Lung (tissue), 17 donors: ENCODE measurements at places on chromosomes 1 and 21. TPM values are rescaled to one million over a fixed set of nuclear protein-coding genes. Genes with fewer than 3 reads are reported as not detected.

The C1orf87 gene
- total RNA-seq, result 10.4 TPM

The USP33 gene
- 171 TPM for total RNA-seq

- no peak for DNase-seq
Measured at GRCh38 chr1:33724348-33724747, 139.5 kb upstream of the HMGB4 start.

- DNase-seq, result peak; percentile 40
Measured at GRCh38 chr1:24294716-24295371, 24.3 kb upstream of the GRHL3 start.

The ST6GALNAC3 gene
- 15.9 TPM for total RNA-seq

DNA sequence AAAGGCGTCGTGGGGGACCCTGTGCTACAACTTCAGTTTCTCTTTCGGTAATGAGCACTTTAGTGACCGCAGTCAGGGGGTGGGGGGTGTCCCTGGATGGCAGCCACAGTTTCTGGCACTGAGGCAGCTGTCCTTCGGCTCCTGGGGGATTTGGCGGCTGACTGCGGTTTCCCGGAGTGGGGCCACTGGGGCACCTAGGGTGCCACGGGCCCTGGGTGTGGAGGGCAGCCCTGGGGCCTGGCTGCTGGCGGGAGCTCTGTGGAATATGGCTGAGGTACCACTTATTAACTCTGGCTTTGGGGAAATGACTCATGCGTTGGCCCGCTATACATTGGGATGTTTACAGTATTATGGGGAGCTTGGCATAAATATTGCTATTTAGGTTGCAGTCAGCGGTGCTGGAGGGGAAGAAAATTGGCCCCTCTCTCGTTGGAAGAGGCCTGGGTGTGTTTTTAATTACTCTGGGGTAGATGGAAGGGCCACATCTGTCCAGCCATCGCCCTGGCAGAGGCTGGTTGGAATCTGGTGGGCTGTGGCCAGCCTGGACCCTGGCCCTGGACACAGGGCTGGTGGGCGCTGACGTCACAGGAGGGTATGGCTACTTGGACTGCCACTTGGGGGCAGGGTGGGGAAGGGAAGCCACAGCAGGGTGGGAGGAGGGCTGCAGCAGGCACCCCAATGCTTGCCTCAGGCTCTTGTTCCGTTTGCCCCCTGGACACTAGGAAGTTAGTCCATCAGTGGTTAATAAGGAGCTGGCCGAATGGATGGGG lies 2.0 kb downstream of the EPHB2 start:
- peak; percentile 88 for DNase-seq

GRCh38 chr1:154819628-154820590 lies 50.2 kb downstream of the KCNN3 start:
- DNase-seq, result no peak

- DNase-seq, result peak; percentile 57
Measured at GRCh38 chr1:231162297-231162969, 575 bp downstream of the TRIM67 start.

The FPGT gene
- total RNA-seq, result 21.0 TPM

DNA sequence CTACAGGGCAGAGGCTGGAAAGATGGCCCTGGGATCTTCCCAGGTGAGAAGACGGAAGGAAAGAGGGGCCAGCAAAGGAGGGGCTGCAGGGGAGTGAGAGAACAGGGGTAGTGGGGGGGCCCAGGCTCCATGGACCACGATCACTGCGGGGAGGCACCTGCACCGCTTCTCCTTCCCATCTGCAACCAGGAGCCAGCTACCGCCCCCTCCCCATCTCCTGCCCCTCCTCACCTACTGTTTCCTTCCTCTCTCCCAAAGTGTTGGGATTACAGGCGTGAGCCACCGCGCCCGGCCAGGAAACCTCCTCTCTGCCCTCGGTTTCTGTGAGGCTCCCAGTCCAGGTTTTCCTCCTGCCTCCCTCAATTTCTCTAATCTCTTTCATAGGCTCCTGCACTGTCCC lies 19.4 kb downstream of the KIAA2013 start:
- DNase-seq, result no peak

The PDZK1IP1 gene
- total RNA-seq, result 72.6 TPM

- no peak for DNase-seq
Measured at GRCh38 chr1:2911421-2912178, 109.7 kb upstream of the ACTRT2 start.

DNA sequence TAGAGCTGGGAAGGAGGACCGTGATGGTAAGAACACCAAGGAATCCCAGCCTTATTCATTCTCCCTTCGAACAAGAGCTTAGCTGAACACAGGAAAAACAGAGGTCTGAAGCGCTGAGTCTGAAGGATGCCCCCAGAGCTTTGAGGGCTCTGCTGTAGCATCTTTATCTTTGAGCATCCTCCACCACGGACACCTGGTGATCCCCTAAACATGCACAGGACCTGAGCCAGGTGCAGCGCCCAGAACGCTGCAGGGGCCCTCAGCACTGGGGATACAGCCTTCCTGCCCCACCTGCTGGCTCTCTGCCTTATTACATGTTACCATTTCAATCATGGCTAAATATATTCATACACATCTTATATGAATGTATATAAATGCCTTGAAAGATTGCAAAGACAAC lies 7.7 kb upstream of the GPATCH4 start:
- no peak for DNase-seq

The NCAM2 gene
- 9.0 TPM for total RNA-seq

DNA sequence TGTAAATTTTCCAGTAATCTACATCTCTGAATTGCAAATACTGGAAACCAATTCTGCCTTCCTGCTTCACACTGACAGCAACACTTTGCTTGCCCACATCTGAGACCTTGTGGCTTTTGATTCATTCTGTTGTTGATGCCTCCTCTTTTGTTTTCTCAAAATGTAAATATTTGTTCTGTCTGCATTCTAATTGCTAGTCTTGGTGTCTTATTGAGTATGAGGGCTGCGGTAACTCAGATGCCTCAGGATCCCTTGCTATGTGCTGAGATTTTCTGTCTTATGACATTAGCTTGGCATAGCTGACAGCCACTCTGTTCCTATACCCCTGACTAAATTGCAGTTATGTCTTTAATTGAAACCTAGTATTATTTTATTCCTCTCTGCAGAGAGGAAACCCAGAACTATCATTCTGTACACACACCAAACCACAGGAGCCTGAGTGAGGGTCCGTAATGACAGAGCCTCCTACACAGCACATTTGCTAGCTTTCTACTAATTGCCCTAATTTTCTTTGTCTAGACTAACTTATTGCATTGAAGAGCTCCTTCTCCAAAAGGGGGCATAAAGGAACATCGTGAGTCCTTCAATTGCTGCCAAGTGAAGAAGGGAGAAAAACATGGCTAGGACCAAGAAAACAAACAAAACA lies 72.1 kb downstream of the GREM2 start:
- no peak for DNase-seq

The AKR7A3 gene
- total RNA-seq, result 0.74 TPM

DNA sequence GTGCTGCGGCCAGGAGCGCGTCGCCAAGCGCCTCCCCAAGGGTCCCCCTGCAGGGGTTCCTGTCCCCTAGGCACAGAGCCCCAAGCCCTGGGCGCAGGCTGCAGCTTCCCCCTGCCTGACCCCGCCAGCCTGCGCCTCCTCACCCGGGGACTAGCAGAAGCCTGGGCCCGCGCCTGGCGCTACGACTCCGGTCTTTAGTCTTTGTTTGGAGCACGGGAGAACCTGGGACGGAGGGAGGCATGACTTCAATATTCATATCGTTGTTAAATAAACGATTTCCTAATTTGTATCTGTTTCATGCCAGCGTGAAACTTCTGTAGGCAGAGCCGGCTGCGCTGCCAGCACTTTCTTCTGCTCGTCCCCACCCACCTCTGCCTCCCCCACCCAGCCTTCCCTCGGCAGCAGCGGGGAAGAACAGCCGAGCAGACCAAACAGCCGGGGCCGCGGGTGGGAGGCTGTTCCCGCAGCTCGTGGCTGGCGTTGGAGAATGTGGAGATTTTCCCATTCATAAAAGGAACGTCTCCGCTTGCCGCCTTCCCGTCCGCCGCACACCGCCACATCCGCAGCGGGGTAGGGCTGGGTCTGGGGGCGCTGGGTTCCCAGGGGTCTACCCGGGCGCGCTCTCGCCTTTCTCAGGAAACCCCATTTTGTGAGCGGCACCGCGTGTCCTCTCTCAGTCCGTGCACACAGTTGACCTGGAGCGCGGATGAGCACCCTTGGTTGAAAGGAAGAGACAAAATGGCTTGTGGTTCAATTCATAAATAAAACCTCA lies 777 bp upstream of the TRIM67 start:
- peak; percentile 32 for DNase-seq

DNA sequence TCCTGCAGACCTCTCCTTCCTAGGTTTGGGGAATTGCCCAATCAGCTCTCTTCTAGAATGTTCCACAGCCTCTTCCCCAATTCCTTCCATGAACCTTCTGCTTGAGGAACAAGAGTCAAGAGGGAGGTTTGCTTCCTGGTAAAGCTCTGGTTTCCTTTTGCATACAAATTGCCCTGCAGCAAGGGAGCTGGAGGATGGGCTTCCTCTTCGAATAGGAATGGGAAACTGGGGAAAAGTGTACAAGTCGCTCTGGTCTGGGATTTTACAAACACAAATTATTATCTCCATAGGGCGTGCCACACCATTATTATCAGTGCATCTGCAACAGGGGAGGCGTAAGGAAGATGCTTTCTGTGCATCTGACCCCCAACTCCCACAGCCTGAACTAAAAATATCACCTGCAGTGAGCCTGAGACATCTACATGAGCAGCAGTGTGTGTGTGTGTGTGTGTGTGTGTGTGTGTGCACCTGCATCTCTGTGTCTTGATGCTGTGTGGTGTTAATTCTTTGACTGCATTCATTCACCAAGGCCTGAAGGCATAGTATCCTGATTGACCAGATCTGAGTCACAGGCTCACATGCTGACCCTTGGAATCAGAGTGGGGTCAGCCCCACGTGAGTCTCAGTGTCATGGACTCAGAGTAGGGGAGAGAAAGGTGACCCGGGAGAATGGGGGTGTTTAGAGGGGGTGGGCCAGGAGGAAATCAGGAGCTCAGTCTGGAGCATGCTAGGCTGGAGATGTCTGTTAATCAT lies 272.9 kb downstream of the KAZN start:
- no peak for DNase-seq

GRCh38 chr1:2512862-2513421 lies 13.5 kb downstream of the PANK4 start:
- no peak for DNase-seq

The KRTAP19-1 gene
- not detected for total RNA-seq

DNA sequence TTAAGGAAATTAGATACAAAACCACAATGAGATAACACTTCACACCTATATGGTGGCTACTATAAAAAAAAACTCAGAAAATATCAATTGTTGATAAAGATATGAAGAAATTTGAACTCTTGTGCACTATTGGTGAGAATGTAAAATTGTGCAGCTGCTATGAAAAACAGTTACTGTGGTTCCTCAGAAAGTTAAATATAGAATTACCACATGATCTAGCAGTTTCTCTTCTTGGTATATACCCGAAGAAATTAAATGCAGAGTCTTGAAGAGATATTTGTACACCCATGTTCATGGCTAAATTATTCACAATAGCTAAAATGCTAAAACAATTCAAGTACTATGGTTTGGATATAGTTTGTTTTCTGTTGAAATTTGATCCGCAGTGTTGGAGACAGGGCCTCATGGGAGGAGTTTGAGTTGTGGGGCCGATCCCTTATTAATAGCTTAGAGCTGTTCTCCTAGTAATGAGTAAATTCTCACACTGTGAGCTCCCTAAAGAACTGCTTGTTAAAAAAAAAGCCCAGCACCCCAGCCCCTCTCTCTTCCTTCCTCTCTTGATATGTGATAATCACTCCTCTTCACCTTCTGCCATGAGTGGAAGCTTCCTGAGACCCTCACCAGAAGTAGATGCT lies 1412.1 kb downstream of the PLA2G4A start:
- no peak for DNase-seq

The HTR6 gene
- total RNA-seq, result not detected

DNA sequence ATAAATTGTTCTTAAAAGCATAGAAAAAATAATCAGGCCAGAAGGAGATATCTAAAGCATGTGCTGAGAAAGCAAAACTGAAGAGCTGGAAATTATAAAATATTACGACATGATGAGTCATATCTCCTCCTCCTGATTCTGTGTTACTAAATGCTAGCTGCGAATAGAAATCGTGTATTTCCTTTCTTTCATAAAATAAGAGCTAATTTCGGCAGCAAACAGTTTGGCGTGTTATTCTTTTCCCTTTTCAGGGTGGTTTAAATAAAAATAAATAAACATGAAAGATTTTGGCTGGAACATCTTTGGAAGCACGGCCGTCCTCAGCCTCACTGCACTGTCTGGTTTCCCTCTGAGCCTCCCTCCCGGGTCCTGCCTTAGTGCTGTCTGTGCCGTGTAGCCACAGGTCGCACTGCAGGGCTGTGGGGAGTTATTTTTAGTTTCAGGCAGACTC lies 56.0 kb downstream of the ADARB1 start:
- DNase-seq, result peak; percentile 83

GRCh38 chr1:175127565-175127964 lies 59.9 kb downstream of the TNN start:
- no peak for DNase-seq

DNA sequence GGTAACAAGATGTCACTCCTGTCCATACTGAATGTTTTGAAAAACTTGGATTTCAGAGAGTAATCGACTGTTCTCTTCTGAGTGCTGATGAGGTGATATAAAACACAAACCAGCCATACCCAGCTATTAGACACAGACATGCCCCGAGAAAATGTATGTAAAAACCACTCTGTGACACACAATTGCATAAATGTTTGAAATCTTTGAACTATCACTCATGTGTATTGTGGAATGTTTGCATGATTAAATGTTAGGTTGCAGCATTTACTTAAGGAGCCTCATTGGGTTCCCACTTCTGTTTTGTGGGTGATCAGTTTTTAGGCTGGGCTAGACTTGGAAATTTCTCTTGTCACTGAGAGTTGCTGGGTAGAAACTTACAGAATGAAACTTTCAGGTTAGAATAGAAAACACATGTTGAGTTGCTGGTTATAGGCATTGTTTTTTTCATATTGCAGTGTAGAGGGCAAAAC lies 270.4 kb upstream of the B3GALT2 start:
- DNase-seq, result peak; percentile 30

The TPRG1L gene
- total RNA-seq, result 46.6 TPM

GRCh38 chr1:29186707-29187106 lies 5.0 kb upstream of the SRSF4 start:
- no peak for DNase-seq

The C8A gene
- total RNA-seq, result not detected

The TMPRSS15 gene
- total RNA-seq, result not detected

- no peak for DNase-seq
Measured at GRCh38 chr1:201357211-201357610, 20.3 kb downstream of the TNNT2 start.

DNA sequence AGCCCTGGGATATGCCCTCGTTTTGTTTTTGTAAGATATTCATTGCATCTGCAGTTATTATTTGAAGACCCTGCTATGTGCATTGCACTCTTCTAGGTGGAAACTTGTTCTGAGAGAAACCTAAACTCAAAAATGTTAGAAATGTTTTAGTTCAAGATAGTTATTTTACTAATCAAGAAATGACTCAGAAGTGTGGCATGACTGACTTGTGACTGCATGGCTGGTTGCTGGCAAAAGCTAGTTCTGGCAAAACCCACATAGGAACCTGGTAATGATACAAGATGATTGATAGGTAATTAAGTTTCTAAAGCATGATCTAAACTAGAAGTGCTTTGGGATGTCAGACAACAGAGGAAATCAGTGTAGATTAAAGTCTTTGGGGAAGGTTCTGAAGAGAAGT lies 33.8 kb upstream of the NFASC start:
- no peak for DNase-seq
